ENCODE measurements at places on chromosomes 5 and 9.

GRCh38 chr5:142235050-142235797, 89.6 kb downstream of the SPRY4 start:
- DNase-seq = no peak

DNA sequence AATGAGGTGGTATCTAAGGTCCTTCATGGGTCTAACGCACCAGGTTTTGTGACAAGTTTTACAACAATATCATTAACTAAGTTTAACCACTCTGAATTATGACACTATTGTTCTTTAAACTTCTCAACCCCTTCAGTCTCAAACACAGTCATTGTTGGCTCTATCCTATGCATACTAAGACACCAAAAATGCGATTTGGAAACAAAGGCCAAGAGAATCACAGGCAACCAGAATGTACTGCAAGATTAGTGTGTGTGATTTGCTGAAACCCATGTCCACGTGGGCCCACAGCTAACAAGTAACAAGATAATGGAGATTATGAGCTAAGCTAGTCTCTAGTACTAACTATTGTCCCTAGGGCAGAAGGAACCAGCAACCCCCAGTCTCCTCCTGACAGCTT, 142.2 kb upstream of the RANBP3L start:
- DNase-seq = no peak

DNA sequence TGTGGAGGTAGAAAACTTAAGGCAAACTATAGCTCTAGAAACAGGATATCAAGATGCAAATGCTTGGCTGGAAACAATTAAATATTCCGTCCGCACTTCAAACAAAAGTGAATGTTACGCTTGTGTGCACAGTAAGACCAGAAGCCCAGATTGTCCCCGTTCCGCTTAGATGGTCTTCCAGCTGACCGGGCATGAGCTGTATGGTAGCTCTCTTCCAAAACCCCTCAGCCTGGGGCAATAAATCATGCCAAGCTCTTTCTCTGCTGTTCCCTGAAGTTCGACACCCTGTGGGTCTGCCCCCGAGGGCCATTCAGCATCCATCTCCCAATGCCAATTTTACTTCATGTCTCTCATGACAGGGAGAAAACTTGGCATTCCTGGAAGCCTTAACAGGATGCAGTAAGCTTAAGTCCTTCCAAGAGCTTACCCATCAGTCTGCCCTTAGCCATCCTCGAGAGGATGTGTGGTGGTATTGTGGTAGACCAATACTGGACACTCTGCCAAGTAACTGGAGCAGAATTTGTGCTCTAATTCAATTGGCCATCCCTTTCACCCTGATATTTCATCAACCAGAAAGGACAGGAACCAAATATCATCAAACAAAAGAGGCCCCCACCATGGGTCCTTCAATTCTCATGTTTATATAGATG, 70.7 kb upstream of the RANBP6 start:
- DNase-seq = no peak

GRCh38 chr9:28270156-28270555, 696.9 kb upstream of the C9orf72 start:
- DNase-seq = no peak

DNA sequence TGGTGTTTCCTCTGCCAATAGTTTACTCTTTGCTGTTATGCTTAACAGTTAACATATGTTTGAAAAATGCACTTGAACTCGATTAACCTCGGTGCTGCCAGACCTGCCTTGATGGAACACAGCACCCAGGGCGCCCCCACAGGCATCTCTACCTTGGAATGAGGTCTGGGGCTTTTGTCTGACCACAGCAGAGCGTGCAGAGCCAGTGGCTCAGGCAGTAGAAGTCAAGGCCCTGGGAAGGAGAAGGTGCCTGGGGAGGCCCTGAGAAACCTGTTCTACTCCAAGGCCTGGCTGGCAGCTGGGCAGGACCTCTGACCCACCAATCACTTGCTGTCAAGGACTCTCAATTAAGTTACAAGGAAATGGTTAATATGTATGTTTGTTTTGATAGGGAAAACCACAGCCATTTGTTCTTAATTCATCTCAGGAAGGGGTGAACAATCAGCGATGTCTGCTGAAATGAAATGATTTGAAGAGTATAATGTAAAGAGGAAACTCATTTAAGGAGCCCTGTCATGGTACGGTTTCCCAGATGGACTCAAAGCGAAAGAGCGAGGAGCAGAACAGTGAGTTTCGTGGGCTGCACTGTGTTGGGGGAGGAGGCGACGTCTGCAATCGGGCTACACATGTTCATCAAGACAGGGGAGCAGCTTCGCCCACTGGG, 21.9 kb downstream of the MACROH2A1 start:
- no peak for DNase-seq

DNA sequence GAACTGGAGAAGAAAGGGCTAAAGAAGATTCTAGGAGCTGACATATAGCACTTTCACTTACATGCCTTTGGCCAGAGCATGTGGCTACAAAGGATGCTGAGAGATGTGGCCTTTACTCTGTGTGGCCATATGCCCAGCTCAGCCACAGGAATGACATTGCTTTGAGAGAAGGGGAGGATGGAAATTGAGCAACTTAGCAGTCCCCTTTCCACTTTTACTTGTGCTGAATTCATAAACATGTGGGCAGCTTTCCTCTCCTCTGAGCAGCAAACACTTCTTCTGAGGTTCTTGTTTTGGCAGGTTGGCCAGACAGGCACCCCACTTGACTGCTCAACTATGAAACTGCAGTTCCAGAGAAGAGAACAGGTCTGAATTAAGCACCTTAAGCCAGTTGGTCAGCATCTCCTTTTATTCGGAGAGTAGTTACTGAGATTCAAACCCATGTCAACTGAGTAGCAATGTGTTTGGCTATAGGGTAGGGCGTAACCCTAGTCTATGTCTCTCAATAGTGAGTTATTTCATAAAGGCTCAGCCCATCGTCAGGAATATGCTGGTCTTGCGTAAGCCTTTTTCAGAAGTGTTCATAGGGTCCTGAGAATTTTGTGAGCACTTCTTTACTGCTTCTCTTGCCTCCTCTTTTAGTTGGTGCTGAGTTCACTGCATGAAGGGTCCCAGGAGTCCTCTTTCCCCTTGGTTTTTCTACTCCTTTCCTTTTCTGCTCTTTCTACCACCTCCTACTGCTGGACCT, 134.5 kb downstream of the PALM2AKAP2 start:
- no peak for DNase-seq

GRCh38 chr5:167332309-167332708, 959.1 kb upstream of the WWC1 start:
- no peak for DNase-seq

DNA sequence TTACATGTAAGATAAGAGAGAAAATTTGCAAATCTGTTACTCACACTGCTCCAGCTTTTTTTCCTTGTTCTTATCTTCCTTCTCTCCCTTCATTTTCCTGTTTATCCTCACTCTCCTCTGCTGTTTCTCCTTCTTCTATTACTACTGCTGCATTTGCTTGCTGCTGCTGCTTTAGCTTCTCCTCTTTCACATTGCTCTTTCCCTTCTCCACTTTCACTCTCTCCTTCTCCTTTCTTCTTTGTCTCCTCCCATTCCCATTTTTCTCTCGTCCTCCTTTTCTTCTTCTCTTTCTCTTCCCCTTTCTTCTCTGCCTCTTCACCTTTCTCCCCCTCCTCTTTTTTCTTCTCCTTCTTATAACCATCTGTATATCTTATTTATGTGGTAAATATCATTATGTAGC, 288.6 kb downstream of the CDH9 start:
- no peak for DNase-seq

DNA sequence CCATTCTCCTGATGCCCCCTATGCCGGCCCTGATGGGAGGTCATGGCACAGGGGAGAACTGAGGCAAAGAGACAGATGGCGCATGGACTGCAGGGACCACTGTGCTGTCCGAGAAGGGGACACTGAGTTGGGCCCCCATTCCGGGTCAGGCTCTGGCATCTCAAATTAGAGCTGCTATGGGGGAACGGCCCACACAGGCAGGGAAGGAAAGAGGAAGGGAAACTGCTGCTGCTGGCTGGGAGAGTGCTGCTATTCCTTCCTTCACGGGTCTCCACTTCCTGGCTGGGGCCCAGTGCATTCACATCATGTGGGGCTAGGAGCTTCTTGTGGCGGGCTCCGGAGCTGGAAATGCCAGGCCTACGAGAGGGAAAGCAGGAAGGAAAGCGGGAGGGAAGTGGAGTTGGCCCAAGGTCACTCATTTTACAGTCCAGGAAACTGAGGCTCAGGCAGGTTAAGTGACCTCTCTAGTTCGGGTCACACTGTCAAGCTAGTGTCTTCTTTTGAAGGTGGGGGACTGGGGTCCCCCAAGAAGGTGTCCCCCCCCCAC, 1.3 kb upstream of the CARD19 start:
- DNase-seq = peak; percentile 34

GRCh38 chr5:73280821-73281746, 108.1 kb downstream of the TMEM174 start:
- no peak for DNase-seq

DNA sequence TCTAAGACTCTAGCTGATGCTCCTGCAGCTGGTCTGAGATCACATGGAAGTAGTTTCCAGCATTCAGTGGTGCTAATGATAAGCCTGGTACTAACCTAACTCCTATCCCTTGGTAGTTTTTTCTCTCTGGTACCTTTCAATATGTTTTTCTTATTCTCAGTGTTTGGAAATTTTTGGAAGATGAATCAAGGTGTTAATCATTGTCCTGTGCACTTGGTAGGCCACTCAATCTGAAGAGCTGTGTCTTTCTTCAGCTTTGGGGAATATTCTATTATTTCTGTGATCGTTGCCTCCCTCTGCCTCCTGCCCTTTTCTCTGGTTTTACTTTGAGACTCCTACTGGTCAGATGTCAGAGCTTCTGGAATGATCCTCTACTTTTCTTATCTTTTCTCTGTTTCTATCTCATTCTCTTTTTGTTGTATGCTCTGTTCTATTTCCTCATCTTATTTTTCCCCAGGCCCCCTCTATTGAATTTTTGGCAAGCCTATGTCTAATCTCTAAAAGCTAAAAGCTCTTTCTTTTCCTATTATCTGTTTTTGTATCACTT, 136.8 kb downstream of the APBA1 start:
- no peak for DNase-seq

DNA sequence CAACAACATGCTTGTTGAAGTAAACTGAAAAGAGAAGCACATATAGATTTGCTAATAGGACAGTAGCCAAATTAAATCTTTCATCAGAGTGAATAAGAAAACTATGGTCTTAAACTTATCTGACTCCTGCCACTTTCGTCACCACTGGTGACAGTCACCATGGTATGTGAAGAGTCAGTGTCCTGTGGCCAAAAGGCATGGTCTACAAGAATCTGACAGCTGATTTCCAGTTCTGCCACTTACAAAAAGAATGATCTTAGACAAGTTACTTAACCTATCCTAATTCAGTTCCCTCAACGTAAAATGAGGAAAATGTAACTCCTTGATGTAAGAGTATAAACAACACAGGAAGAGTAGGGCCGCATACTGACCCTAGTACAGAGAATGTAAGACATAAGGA, 102.0 kb downstream of the LPAR1 start:
- DNase-seq = no peak

- no peak for DNase-seq
Observed at GRCh38 chr9:11356067-11356466, 743.3 kb upstream of the PTPRD start.

GRCh38 chr9:89434636-89435035, 63.3 kb downstream of the SEMA4D start:
- DNase-seq = no peak

GRCh38 chr5:82802954-82803353, 274.2 kb downstream of the TMEM167A start:
- DNase-seq = no peak

GRCh38 chr5:133938039-133938821, 30.2 kb downstream of the C5orf15 start:
- no peak for DNase-seq

- no peak for DNase-seq
Observed at GRCh38 chr5:138661991-138662434, 86.8 kb upstream of the HSPA9 start.

- no peak for DNase-seq
Observed at GRCh38 chr5:165231821-165232508, 1726.5 kb downstream of the MAT2B start.

- no peak for DNase-seq
Observed at GRCh38 chr9:101054657-101055056, 26.1 kb downstream of the PLPPR1 start.

GRCh38 chr9:132669319-132669697, 475 bp downstream of the DDX31 start:
- DNase-seq = no peak

DNA sequence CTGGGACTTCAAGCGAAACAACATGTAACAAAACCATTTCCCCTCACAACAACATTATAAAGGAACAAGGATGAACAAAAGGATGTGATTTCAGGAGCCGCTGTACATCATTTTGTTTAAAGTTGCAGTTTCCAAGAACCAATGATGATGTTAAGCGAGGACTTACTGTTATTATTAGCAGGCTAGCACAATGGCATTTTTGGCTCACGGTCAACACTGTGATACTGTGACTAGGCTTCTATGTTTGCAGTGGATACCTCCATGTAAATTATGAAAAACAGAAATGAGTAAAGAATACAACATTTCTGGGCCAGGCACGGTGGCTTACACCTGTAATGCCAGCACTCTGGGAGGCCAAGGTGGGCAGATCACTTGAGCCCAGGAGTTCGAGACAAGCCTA, 113.0 kb downstream of the AUH start:
- DNase-seq = no peak

GRCh38 chr5:73901455-73901854, 275.5 kb downstream of the ARHGEF28 start:
- no peak for DNase-seq

DNA sequence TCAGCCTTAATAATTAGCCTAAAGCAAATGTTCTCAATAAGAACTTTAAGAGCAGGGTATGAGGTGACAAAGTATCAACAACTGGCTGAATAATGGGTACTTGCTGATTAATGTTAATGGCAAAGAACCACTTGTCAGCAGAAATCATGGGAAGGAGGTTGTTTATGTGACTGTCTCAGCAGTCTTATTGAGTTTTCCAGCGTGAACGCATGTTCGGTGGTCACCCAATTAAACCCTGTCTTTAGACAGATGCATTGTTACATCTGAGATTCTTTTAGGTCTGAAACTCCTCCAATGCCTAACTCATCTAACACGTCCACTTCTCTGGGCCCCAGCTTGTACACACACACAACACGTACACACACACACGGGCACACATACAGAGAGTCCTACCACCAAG, 18.2 kb upstream of the TSSK1B start:
- DNase-seq = no peak

DNA sequence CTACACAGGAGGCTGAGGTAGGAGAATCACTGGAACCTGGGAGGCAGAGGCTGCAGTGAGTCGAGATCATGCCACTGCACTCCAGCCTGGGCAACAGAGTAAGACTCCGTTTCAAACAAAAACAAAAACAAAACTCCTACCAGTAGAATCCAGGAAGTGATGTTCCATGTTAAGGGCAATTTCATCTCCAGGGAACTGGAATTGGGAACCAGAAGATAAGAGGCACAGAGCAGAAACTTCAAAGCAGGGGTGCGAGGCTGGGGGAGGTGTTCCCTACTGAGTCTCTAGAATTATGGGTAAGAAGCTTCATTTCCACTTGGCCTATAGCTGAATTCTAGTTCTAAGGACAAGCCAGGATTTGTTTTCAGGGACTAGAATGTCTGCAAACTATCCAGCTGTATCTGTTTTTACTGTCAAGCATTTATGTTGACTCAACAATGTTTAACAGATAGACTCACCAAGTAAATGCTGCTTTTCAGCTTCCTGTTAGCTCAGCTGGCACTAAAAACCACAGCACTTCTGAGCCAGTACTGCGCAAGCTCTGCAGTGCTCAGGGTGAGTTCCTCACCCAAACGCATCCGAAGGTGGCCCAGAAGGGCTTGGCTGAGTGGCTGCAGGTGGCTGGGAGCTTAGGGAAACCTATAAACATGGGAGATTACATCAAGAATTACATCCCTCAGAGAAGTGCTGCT, 320.1 kb downstream of the MTRR start:
- no peak for DNase-seq

Data from posterior cingulate gyrus (tissue), 11 donors.